Activated B cell treated with CpG ODN at 0.5 μM for 24 hours (primary cell): ENCODE measurements at places on chromosomes 6 and 20. TPM values are rescaled to one million over a fixed set of nuclear protein-coding genes. Genes with fewer than 3 reads are reported as not detected.

RNF144B gene
- total RNA-seq = 12.6 and 13.5 TPM in 2 replicates

- H3K27me3 ChIP-seq = peaks cover 8% of the 10 kb centered on the region
- H3K36me3 ChIP-seq = no peaks in the 10 kb centered on the region
- H3K4me1 ChIP-seq = peaks cover 3% of the 10 kb centered on the region
Observed at GRCh38 chr20:50186151-50186885, 4.3 kb upstream of the CEBPB start.

ZNF391 gene
- total RNA-seq = 4.8 and 5.9 TPM in 2 replicates

DNA sequence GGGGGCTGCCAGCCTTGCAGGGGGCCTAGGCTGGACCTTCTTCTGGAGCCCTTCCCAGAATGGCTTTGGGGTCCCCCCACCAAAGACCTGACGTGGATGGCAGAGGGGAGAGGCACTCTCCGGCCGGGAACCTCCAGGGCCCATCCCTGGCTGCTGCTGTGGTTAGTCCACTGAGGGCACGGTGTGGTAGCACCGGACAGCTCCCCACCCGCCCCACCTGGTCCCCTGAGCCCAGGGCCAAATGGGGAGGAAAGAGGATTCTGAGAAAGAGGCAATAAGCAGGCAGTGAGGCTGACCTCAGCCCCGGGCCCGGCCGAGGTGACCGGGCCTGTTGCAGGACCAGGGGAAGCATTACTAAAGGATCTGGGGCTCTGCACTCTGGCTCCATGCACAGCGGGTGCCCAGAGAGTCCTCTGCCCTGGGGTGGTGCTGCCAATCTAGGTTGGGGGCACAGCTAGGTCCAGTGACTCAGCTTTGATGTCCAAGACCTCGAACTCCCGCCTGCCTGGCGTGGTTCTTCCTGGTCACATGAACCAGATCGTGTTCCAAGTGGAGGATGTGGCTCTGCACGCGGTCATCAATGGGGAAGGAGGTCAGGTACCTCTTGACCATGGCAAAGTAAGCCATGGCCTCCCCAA, 2.2 kb downstream of the CENPB start:
- no peak for DNase-seq
- peak overlapping the region; percentile 37 for H3K27ac ChIP-seq
- no peaks in the 10 kb centered on the region for H3K27me3 ChIP-seq
- peak overlapping the region; percentile 38 for H3K4me3 ChIP-seq
- peaks cover 7% of the 10 kb centered on the region for H3K36me3 ChIP-seq

DNA sequence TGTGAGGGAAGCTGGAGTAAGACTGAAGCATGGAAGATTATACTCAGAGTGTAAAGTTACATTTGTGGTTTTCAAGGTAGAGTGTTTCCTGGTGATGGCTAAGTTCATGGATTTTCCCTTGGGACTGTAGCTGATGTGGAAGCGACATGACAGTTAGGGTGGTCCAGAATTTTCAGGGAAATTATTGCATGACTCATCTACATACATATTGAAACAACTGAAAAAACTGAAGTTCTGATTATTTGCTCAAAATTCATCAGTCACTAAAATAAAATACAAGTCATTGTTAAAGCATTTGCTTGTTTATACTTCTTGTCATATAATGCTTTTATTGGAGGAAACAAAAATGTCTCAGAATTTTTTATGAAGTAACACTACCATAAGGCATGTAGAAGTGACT, 700.0 kb downstream of the RFPL4B start:
- no peak overlapping the region for H3K27ac ChIP-seq
- H3K4me3 ChIP-seq = no peak overlapping the region
- no peak for DNase-seq
- H3K27me3 ChIP-seq = peaks cover 3% of the 10 kb centered on the region

GRCh38 chr6:36698196-36698595, 570 bp downstream of the RAB44 start:
- H3K36me3 ChIP-seq = no peaks in the 10 kb centered on the region
- H3K27ac ChIP-seq = no peak overlapping the region
- no peak for DNase-seq
- H3K4me3 ChIP-seq = no peak overlapping the region

DNA sequence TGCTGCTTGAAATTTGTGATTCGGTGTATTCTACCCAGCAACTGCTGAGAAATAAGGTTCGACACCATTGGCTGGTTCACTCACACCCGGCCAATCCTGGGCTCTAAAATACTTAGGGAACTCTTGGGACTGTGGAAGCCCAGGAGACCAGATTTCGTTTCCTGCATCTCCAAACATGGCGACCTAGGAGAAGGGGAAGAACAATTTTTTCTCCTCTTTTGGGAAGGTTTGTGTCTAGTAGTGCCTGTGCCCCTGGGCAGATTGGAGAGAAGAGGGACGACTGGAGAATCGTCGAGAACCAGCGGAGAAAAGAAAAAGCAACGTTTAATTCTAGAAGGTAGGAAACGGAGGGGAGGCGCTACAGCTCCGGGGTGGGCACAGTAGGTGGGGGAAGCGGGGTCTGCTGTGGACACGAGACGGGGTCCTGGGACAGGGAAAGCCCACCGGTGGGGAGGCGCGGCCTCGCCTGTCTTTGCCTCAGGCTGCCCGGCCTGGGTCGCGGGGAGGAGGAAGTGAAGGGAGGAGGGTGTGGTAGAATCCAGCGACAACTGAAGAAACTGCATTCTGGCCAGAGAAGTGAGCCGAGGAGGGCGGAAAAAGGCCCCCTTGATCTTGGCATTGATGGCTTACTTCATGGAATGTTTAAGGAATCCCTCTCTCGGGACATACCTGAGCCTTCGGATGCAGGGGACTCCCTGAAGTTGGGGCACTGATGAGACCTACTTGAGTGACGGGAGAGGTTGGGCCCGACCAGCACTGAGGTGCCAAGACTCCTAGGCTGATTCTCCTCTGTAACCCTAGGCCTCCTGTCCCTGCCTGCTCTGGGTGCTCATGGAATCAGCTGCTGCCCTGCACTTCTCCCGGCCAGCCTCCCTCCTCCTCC, at the start of gene BTN2A1:
Gene BTN2A1 (plus strand): TSS at position 150 of the 883 bp plus-strand sequence. CDS start 682 bp downstream, at position 832.
- H3K27ac ChIP-seq = peak within 1 kb of the TSS; percentile 96
- H3K36me3 ChIP-seq = peaks cover 54% of the 10 kb centered on the region
- H3K27me3 ChIP-seq = no peaks in the 10 kb centered on the region
- peak; percentile 49 for DNase-seq
- H3K4me1 ChIP-seq = peaks cover 70% of the 10 kb centered on the region

DNA sequence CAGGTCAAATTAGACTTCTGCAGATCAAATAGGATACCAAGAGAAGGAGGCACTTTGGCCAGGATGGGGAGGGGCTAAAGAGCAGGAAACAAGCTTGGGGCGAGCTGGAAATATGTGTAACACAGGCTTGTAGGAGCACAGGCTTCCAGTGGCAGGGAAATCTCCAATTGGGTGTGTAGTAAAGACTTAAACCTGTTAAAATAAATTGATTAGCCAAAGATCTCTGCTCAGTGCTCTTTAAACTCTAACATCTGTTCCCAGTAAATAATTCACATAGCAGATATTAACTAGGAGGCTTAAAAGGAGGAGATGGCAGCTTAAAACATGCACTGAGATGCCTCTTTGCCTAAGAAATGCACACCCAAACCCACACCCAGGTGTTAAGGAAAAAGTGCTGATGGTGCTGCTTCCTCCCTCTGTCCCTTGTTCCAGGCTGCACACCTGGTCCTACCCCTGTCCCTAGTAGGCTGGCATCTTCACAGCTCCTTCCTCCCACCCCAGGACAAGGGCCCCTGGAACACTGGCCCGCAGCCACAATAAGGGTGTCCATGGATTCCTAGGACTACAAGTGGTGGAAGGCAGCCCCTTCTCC, 93.5 kb upstream of the MLN start:
- no peak overlapping the region for H3K4me3 ChIP-seq
- H3K27ac ChIP-seq = no peak overlapping the region
- H3K27me3 ChIP-seq = peaks cover 36% of the 10 kb centered on the region
- no peaks in the 10 kb centered on the region for H3K36me3 ChIP-seq
- DNase-seq = no peak

GRCh38 chr20:63641792-63642523, 11.3 kb downstream of the STMN3 start:
- peak; percentile 92 for DNase-seq
- peaks cover 2% of the 10 kb centered on the region for H3K36me3 ChIP-seq
- H3K27me3 ChIP-seq = no peaks in the 10 kb centered on the region
- peak overlapping the region; percentile 78 for H3K4me3 ChIP-seq

- DNase-seq = no peak
- H3K4me3 ChIP-seq = no peak overlapping the region
- no peaks in the 10 kb centered on the region for H3K36me3 ChIP-seq
- H3K4me1 ChIP-seq = peaks cover 20% of the 10 kb centered on the region
- H3K27me3 ChIP-seq = no peaks in the 10 kb centered on the region
Observed at GRCh38 chr20:49986049-49986448, 3.3 kb downstream of the SNAI1 start.

DNA sequence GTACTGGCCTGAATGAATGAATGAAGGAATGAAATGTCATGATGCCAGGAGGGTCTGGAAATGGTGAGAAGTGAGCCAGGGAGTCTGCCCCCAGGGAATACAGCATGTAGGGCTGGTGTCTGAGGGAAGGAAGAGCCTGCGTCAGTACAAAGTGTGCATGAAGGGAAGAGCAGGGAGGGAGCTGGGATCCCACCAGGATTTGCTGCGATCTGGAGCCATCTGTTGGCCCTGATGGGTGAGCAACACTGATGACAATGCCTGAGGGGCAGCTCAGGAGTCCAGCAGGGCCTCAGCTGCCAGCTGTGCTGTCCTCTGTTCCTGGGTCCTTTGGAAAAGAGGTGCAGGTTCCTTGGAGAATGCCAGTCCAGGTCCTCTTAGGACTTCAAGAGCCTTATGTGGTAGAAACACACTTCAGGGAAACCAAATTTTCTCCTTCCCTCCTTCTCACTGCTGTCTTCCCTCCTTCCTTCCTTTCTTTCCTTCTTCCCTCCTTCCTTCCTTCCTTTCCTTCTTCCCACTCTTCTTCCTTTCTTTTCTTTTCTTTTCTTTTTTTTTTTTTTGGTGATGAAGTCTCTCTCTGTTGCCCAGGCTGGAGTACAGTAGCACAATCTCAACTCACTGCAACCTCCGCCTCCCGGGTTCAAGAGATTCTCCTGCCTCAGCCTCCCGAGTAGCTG, 11.5 kb downstream of the BPI start:
- H3K36me3 ChIP-seq = no peaks in the 10 kb centered on the region
- no peak for DNase-seq
- peaks cover 21% of the 10 kb centered on the region for H3K27me3 ChIP-seq
- no peak overlapping the region for H3K27ac ChIP-seq

- peaks cover 67% of the 10 kb centered on the region for H3K27me3 ChIP-seq
- H3K4me3 ChIP-seq = no peak overlapping the region
- peaks cover 3% of the 10 kb centered on the region for H3K4me1 ChIP-seq
Observed at GRCh38 chr20:40683221-40683893, 5.7 kb downstream of the MAFB start.

GRCh38 chr20:48603116-48603818, 224.5 kb downstream of the PREX1 start:
- H3K4me3 ChIP-seq = no peak overlapping the region
- no peaks in the 10 kb centered on the region for H3K36me3 ChIP-seq
- H3K4me1 ChIP-seq = peaks cover 2% of the 10 kb centered on the region
- peaks cover 9% of the 10 kb centered on the region for H3K27me3 ChIP-seq

DNAH8 gene
- total RNA-seq = 1.1 and 2.0 TPM in 2 replicates

- H3K4me1 ChIP-seq = no peaks in the 10 kb centered on the region
- H3K36me3 ChIP-seq = no peaks in the 10 kb centered on the region
- DNase-seq = no peak
- no peaks in the 10 kb centered on the region for H3K27me3 ChIP-seq
- no peak overlapping the region for H3K27ac ChIP-seq
Observed at GRCh38 chr6:93017213-93017612, 402.1 kb downstream of the EPHA7 start.

- H3K27me3 ChIP-seq = no peaks in the 10 kb centered on the region
- H3K36me3 ChIP-seq = peaks cover 42% of the 10 kb centered on the region
- no peaks in the 10 kb centered on the region for H3K4me1 ChIP-seq
- no peak overlapping the region for H3K4me3 ChIP-seq
- H3K27ac ChIP-seq = no peak overlapping the region
Observed at GRCh38 chr20:3307078-3307477, 68.1 kb upstream of the SLC4A11 start.

- no peaks in the 10 kb centered on the region for H3K4me1 ChIP-seq
- H3K4me3 ChIP-seq = no peak overlapping the region
- no peak overlapping the region for H3K27ac ChIP-seq
- DNase-seq = no peak
Observed at GRCh38 chr6:73823046-73823735, 127.2 kb downstream of the CD109 start.

GRCh38 chr20:53742685-53743081, 149.0 kb upstream of the ZNF217 start:
- no peak overlapping the region for H3K4me3 ChIP-seq
- H3K4me1 ChIP-seq = peaks cover 53% of the 10 kb centered on the region
- no peaks in the 10 kb centered on the region for H3K27me3 ChIP-seq
- H3K36me3 ChIP-seq = no peaks in the 10 kb centered on the region
- H3K27ac ChIP-seq = peak overlapping the region; percentile 30

DNA sequence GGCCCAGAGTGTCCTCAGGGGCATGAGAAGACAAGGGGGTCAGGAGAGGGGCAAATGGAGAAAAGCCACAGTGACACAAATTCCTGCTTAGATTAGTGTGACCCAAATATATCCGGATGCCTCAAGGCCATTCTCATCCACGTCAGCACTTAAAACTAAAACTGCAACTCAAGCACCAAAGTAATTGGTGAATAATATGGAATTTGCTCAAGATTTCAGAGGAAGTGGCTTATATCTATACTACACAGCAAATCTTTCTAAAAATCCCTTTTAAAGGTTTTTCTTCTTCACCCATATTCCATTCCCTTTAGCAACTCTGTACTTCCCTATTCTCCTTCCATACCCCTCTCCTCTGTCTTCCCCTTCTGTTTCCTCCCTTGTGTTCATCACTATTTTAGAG, 15.2 kb downstream of the DEF6 start:
- peaks cover 61% of the 10 kb centered on the region for H3K4me1 ChIP-seq
- no peak for DNase-seq
- H3K4me3 ChIP-seq = peak overlapping the region; percentile 4

- DNase-seq = no peak
- H3K4me1 ChIP-seq = peaks cover 9% of the 10 kb centered on the region
- peaks cover 72% of the 10 kb centered on the region for H3K36me3 ChIP-seq
- H3K27ac ChIP-seq = no peak overlapping the region
- H3K4me3 ChIP-seq = no peak overlapping the region
Observed at GRCh38 chr6:37303891-37304503, 46.1 kb upstream of the TMEM217 start.

NTSR1 gene
- total RNA-seq = not detected in 2 replicates

DNA sequence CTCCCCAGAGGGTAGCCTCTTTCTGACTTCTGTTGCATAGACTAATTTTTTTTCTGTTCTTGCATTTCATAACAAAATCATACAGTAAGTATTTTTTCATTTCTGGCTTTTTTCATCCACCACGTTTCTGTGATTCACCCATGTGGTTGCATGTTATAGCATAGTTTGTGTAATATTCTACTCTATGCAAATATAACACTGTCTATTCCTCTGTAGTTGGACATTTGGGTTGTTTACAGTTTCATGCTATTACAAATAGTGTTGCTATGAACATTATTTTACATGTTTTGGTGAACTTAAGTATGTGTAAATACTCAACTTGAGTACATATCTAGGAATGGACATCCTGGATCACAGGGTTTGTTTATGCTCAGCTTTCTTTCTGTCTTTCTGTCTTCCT, 187.2 kb upstream of the KCNG1 start:
- DNase-seq = no peak
- H3K4me1 ChIP-seq = no peaks in the 10 kb centered on the region
- peaks cover 40% of the 10 kb centered on the region for H3K27me3 ChIP-seq
- H3K36me3 ChIP-seq = no peaks in the 10 kb centered on the region
